ENCODE measurements at places on chromosomes 16 and 17.

GRCh38 chr17:79331492-79331891 is 256.9 kb downstream of the ENGASE start:
- no peak for DNase-seq

- no peak for DNase-seq
Observed at GRCh38 chr17:6323626-6324356, 111.1 kb downstream of the AIPL1 start.

DNA sequence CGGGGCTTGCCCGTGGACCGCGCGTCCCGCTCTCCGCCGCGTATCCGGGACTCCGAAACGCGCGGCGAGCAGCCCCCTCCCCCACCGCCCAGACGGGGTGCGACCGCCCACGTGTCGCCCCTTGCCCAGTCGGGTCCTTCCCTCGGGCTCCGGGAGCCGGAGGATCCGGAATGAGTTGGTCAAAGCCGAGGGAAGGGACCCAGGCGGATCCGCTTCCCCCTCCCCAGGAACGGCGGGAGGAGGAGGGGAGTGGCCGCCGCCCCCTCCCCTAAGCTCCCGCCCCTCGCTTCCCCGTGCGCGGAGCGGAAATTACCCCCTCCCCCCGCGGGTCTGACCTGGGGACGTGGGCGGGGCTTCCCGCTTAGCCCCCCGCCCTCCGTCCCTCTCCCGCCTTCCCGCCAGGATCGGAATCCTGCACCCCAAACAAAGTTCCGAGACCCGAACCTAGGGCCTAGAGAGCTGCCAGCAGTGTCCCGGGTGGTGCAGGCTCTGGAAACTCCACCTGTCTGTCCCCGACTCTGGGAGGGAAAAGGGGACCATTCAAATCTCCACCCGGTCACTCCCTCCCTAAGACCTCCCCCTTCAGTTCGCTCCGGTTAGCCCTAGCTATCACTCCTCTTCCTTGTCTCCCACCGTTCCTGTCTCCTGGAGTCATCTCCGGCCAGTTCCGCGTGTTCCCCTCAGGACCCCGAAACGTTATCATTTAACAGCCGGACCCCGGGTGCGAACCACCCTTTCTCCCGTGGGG is 1.0 kb upstream of the IGF2BP1 start:
- DNase-seq = no peak

- no peak for DNase-seq
Observed at GRCh38 chr16:1942047-1942809, 771 bp downstream of the MSRB1 start.

DNA sequence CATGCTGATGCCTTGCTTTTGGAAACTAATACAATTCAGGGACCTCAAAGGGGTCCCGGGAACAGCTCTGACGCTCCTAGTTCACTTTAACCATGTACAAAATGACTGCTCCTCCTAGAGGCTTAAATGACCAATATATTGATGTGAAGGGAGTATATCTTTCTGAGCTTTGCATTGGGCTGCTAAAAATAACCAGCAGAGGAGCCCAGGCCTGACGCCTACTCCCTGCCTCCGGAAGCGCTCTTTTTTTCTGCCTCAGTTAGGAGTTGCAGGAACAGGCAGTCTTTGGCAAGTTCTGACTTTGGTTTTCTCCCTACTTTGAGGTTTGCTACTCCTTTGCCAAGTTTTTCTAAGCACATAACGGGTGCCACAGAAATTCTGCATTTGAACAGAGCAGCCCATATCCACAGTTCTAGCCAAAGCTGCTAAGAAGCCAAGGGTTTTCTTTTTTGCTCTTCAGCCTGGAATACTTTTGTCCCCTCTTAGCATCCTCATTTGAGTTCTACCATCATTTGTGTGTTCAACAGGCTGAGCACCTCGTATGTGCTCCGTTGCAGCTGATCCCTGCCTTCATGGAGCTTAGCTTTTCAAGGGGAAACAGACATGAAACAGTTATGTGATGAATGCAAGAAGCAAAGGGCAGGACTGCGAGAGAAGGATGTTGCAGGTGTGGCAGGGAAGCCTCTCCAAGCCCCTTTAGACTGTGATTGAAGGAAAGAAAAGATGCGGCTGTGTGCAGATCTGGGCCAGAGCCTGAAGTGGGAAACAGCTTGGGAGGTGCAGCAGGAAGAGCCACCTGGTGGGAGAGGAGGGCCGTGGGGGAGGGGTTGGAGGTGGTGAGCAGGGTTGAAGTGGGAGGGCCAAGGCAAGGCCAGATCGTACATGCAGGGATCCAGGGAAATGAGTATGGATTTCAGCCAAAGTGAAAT is 2.8 kb upstream of the NAGPA start:
- no peak for DNase-seq

GRCh38 chr17:80474231-80474960 is 2.0 kb downstream of the NPTX1 start:
- DNase-seq = no peak

- DNase-seq = no peak
Observed at GRCh38 chr17:49443862-49444261, 29.2 kb upstream of the PHB1 start.

- no peak for DNase-seq
Observed at GRCh38 chr16:57530104-57530521, 6.3 kb downstream of the CCDC102A start.

DNA sequence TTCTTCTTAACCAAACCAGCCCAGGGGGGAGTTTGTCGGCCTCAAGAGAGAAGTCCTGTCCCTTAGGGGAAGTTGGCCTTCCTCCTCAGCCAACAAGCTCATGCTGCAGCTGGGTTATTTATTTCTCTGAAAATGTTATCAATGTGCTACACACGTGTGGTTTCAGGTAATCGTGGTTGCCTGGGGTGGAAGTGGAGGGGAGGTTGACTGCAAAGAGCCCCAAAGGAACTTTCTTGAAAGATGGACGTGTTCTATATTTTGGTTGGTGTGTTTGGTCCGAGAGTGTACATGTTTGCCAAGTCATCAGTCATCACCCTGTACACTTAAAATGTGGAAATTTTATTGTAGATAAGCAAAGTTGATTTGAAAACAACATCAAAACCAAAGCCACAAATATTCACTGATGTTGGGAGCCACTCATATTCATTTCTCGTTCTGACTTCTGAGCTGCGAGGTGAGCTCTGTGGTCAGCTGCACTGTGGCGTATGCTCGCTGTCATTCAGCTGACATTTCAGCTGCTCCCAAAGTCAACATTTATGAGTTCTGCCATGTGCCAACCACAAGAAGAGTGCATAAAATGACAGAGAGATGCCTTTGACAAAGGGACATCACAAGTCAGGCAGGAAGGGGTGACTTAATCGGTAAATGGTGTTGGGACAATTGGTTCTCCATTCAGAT is 26.5 kb upstream of the ADGRG1 start:
- DNase-seq = no peak

- DNase-seq = no peak
Observed at GRCh38 chr17:71188811-71189492, 931.9 kb upstream of the SOX9 start.

Measured in cerebellar nuclear complex (tissue), 1 donor.